NCI-H774 (cell line): ENCODE measurements at places on chromosomes 4 and X.
A peak's percentile ranks its signal among the peaks of the same experiment; 100 is the strongest.

GRCh38 chr4:18847249-18847890, 825.8 kb upstream of the LCORL start:
- no peak for DNase-seq

DNA sequence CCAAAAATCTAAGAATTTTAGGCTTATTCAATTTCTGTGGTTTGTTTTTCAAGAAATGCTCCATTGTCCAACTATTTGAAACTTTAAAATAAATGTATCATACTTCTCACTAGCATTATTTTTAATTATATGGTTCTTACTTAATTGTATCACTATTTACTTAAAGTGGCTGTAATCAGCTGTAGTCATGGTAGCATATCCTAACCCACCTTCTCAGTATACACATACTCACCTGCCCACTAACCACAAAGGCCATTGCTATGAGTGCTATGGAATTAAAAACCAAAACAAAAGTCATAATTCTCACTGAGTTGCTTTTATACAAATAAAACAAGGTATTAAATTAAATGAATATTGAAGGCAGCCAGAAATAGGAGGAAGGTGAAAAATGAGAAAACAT, 5.0 kb downstream of the FBXO8 start:
- DNase-seq, result peak; percentile 26

DNA sequence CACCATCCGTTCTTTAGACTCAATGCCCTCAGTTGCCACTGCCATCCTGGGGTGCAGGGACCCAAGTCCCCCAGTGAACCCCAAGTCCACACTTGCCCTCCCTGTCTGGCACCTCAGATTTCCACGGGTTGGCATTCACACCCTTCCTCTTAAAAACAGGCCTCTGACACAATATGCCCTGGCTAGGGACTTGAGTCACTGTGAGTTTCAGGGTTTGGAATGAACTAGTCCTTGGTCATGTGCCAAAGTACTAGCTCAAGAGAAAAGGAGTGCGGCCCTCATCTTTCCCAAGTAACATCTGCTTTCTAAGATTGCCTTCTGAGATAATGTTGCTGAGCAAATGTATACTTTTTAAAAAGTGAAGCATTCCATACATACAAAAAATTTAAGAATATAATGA, 134.0 kb downstream of the MID1 start:
- no peak for DNase-seq

DNA sequence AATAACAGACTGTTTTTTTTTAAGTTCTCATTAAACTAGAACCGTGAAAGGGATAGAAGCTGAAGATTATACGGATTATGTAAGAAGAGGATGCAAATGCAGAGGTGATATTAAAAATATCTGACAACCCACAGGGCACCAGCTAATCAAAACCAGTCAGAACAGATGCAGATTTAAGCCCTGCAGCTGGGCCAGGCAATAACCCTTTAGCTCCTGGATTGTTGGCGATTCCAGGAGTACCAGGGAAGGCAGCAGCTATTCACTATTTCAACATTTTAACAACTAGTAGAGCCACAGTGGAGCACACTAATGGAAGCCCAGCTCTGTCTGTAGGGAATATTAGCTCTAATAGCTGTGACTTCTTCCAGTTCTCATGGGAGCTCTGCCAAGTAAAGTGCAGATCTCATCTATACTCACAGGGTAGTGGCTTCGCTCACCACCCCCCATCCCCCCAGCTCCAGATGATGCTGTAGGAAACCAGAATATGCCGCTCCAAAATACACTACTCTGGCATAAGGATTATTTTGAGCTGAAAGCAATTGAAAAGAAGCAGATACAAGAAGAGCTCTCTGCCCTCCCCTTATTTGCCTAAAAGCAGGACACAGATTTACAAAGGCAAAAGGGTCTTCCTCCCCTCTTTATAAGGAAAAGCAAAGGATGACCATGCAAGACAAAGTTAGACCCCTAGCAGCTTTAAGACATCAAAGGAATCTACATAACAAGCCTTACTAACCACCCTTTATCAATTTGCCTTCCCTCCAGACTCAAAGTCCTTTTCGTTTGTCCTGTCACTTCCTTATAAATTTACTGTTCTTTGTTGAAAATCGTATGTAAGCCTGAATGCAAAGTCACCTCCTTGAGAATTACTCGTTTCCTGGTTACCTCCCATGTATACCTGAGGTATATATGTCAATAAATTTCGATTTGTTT, 13.7 kb downstream of the SCD5 start:
- no peak for DNase-seq

DNA sequence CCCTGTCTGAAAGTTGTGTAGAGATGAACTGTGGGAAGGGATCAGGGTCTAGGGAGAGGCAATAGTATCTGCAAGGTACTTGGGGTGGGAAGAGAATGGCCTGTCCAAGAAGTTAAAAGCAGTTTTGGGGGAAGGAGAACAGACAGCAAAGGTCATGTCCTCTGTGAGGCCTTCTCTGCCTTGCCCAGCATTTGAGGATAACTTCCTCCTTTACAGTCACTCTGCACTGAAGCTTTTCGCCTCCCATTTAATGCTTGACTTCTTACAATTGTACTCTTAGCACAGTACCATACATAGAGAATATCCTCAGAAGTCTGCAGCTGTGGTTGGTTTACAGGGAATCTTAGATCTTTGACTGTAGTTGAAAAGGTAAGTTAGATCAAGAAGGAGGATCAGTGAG, 121.8 kb upstream of the AP1S2 start:
- DNase-seq, result no peak

- no peak for DNase-seq
Observed at GRCh38 chrX:49277535-49277830, 7.9 kb downstream of the PPP1R3F start.

DNA sequence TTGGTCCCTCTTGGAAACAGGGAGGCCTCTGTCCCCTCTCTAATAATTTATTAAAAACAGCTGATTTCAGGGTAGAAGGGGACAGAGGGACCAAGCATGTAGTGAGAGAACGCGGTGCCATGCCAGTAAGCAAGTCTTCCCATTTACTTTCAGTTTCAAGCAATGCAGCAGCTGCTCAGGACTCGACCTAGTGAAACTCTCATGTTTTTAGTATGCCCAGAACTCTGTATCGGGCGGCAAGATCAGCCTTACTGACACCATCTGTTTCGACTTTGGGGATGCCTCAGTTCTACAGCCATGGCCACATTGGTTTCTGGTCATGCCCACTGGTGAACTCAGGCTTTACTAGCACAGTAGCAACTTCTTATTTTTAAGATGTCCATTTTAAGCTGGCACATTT, 40.6 kb downstream of the ZNF81 start:
- DNase-seq, result no peak

GRCh38 chr4:13546142-13546940, 2.0 kb upstream of the NKX3-2 start:
- DNase-seq, result no peak

- DNase-seq, result no peak
Observed at GRCh38 chr4:110705440-110705782, 82.5 kb upstream of the PITX2 start.

- no peak for DNase-seq
Observed at GRCh38 chrX:3584415-3584996, 128.9 kb downstream of the PRKX start.

- no peak for DNase-seq
Observed at GRCh38 chr4:145740806-145741205, 60.9 kb downstream of the C4orf51 start.

DNA sequence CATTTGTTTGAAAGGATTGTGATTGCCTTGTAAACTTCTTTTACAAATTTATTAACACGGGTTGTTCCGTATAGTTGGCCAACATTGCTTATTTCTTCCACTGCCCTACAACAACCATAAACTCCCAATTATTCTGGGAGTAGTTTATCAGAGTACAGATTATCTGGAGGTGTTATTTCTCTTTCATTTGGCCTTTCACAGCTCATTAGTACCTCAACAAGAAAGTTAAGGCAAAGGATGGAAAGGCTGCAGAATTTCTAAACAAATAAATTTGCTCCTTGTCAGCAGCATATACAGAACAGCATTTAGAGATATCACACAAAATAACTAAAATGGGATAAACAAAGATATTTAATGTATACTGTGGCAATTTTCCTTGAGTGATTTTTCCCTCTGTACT, 548.8 kb downstream of the DMD start:
- DNase-seq, result no peak

DNA sequence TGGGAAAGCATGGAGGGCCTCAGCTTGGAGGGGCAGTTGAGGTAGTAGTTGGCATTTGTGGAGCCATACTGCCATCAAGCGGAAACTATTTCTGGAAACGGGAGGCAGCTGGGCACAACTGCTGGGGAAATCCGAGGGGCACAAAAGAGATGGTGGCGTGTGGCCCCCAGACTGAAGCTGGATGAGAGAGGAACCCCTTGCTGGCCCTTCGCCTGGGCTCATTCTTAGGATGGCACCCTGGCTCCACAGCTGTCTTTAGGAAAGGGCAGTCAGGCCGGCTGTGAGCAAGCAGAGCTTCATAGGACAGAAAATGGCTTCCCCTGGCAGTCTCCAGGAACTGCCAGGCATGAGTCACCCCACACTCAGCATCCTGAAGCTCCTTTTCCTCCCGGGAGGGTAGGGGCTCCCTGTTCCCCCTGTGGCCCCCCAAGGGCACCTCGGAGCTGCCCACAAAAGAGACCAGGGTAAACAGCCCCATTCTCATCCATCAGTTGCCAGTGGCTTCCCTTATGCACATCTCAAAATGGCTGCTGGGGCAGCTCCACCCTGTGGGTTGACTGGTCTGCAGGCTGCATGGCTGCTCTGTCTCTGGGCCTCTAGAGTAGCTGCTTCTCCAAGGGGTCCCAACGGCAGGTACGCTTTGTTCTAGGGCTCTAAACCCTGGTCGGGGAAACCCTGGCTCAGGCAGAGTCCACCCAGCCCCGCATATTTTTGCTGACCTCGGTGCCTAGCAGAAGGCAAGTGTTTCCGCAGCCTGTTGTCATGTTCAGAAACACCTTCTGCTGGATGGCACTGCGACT, 64.7 kb downstream of the NBDY start:
- no peak for DNase-seq

DNA sequence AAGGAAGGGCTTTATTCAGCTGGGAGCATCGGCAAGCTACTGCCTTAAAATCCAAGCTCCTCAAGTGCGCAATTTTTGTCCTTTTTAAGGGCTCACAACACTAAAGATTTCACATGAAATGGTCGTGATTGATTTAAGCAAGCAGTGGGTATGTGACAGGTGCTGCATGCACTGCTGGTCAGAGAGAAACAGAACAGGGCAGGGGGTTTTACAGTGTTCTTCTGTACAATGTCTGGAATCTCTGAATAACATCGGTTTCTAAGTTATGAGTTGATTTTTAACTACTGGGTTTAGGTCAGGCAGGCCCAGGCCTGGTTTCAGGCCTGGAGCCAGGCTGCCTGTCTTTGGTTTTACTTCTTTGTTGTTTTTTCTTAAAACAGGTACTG, 6.0 kb downstream of the UGT2B17 start:
- DNase-seq, result no peak

DNA sequence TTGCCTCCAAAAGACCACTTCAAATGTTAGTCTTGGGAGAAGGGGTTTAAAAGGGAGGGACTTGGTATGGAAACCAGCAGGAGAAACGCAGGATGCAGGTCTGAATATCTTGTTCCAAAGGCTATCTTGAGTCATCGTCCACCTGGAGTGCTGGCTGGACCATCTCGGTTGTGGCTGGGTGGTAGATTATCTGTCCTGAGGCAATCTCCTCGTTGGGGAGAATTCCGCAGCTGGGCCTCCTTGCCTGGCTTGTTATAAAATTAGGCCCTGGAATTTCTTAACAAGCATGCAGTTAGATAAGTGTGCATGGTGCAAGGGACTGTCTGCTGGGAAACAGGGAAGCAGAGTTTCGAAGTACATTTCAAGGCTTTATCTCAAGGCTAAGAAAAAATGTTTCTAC, 2045.7 kb upstream of the TENM3 start:
- DNase-seq, result no peak

GRCh38 chr4:56607926-56608325, 73.2 kb downstream of the HOPX start:
- no peak for DNase-seq

DNA sequence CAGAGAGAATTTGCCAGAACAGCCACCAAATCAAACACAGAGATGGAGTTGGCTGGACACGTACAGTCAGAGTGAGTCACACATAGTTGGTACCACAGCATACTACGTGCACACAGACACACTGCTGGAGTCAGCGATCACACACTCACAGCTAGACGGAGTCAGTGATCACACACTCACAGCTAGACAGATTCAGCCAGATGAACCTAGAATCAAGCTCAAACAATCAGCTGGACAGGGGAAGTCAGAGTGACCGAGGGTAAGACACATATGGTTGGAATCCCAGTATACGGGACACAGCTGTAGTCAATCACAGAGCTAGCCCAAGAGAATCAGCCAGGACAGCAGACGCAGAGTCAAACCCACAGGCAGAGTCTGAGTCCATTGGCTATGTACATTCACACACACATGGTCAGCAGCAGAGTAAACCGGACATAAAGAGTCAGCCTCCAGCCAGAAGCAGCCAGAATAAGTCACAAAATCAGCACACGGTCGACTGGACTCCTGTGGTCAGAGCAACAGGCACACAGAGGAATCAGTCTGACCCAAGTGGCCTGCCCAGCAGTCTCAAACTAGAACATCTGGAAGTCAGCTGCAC, 4.6 kb downstream of the SLC38A5 start:
- no peak for DNase-seq

GRCh38 chr4:88623097-88623496, 30.8 kb downstream of the HERC3 start:
- DNase-seq, result no peak

DNA sequence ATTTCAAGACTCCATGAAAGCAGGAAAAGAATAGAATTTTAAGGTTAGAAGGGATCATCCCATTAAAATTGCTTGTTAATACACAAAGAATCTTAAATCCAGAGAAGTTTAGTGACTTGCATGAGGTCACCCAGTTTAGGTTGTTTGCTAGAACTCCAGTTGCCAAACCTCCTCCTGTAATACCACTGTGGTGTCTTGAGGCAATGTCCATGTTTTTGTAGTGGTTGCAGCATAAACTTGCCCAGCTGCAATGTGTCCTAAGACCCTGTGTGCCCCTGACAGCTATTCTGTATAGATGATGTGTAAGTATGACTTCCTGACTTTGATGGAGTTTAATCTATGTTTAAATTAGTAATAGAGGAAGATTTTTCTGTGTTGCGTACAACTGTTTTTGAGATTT, 6.3 kb downstream of the SFRP2 start:
- DNase-seq, result no peak

- no peak for DNase-seq
Observed at GRCh38 chr4:73223258-73223650, 35.3 kb downstream of the ANKRD17 start.

DNA sequence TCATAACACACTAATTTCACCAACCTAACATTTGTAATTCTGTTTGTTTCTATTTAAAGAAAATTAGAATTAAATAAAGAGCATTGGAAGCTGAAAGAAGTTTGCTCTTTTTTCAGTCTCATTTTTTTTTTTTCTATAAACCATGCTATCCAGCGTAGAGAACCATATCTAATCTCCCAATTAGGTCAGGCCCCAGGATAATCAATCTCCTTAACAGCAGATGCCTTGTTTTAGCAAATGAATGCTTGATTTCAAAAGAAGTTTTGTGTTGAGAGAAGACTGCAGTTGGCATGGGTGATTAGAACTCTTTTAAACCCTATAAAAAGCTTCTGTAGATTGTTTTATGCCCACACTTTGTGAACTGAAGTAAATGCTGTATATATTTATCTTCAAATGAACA, 15.6 kb upstream of the MAD2L1 start:
- DNase-seq, result no peak
